ENCODE measurements at places on chromosomes 1 and 21.

DNA sequence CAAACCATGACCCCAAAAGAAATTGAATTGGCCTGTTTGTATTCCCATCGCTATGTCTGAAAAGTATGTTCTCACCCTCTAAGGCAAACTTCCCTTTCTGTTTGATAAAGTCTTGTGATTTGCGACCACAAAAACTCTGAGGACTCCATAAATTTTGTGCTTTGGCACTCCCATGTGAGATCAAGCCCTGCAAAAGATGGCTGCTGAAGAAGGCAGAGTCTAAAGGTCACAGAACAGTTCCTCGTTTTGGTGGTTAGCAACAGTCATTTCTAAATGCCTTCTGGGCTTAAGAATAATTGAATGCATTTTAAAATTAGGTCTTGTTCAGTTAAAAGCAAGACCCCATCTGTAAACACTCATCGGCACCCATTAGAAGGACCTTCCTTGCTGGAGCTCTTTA lies 441.6 kb downstream of the OMA1 start:
- no peak for DNase-seq

DNA sequence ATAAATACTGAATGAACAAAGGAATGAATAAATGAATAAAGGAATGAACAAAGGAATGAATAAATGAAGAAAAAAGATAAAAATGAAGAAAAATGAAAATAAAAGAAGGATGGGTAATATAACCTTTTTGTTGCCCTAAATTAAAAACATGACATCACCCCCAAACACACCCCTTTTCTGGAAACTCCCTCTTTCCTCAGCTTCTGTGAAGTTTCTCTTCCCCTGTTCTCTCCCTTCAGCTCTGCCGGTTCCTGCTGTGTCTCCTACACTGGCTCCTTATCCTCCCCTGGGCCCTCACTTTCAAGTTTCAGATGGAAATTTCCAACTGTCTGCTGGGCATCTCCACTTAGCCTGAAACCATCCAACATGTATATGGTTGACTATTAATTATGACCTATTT lies 37.9 kb downstream of the RAB3B start:
- DNase-seq: no peak

- no peak for DNase-seq
Measured at GRCh38 chr21:45074818-45075595, 627 bp downstream of the ADARB1 start.

DNA sequence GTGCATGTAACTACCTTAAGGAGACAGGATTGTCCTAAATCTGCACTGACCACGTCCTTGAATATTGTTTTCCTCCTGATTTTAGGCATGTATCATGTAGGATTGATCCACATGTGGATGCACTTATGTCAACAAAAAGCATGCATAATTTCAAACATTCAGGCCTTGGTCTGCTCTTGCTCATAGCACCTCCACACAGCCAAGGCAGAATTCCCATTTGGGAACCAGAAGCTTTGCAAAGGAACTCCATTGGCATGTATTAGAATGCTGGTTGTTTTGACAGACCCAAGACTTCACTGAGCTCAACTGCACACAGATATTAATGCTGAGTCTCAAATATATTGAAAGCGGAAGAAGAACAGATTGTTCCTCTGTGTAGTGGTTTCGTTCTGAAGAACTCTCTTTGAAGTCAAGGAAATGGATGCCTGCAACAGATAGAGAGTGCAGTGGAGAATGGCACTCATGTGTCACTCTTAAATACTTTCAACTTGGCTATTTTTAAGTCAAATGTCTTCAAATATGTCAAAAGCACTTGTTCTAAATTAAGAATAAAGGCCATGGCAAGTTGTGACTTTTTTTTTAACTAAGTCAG lies 387.6 kb downstream of the LTN1 start:
- peak; percentile 0 for DNase-seq

DNA sequence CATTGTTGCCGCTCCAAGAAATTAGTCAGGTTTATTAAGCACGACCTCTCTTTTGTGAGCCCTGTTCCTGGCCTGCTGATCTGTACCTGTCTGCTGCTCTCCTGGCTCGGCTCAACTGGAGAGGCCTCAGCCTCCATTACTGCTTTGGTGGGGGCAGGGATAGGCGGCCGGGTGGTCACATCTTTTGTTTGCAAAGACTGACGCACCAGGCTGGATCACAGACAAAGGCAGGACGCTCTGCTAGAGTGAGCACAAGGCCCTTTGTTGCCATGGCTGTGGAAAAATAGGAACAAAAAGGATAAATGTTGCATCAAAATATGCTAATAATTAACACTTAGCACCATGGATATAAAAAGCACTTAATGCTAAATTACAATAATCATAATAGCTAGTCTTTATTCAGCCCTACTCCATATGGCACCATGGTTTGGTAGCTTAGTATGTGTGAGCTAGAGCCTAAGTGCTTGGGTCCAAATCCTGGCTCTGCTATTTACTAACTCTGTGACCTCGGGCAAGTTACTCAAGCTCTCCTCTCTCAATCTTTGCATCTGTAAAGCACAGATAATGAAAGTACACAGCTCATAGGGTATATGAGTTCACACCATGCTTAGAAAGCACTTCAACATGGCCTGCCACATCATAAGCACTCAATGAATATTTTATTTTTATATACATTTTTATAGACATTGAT lies 28.9 kb upstream of the HPDL start:
- DNase-seq: no peak

DNA sequence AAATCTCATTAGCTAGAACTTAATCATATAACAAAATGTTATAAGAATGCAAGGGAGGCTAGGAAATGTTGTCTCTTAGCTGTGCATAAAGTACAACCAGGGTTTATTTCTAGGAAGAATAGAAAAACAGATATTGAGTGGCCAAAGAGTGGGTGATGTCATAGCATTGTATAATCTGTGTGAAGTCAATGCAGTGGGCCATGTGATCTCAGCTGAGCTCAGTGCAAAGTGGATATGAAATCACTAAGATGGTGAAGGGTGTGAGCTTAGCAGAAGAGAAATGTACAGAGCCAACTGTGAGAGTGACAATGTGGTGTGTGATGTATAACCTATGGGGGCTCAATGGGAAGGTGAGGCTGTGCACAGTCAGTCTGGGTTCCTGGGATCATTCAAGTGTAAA lies 29.7 kb upstream of the DUSP23 start:
- no peak for DNase-seq

GRCh38 chr1:52825868-52826267 lies 16.7 kb upstream of the ZYG11A start:
- DNase-seq: no peak

- DNase-seq: no peak
Measured at GRCh38 chr1:169109561-169110134, 3.2 kb downstream of the ATP1B1 start.

DNA sequence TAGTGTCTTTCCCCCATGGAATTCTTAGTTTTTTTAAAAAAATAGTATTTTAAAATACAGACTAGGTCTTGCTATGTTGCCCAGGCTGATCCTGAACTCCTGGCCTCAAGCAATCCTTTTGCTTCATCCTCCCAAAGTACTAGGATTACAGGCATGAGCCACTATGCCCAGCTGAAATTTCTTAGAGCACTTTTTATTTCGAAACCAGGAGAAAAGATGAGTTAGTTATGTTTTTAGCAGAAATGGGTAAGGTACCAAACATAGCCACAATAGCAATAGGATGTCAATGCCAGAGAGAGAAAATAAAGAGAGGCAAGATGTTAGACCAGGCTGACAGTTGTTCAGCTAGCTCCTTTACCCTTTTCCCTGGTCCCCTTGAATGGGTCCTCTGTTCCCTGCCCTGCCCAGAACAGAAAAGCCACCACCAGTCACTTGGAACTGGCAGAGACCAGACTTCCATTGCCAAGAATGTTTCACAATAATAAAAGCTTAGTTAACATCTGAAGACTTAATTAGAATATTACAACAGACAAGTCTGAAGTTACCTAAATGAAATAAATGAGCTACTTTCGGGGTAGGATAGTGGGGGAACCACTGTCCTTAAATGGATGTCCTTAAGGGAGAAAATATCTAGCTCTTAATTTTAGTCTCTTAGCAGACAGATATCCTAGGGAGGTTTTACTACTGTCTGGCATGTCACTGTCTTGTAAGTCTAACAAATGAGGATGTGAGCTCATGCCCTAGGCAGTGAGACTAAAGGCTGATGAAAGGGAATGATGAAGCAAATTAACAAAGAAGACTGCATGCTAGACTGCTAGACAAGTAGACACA lies 54.3 kb downstream of the ABL2 start:
- no peak for DNase-seq

DNA sequence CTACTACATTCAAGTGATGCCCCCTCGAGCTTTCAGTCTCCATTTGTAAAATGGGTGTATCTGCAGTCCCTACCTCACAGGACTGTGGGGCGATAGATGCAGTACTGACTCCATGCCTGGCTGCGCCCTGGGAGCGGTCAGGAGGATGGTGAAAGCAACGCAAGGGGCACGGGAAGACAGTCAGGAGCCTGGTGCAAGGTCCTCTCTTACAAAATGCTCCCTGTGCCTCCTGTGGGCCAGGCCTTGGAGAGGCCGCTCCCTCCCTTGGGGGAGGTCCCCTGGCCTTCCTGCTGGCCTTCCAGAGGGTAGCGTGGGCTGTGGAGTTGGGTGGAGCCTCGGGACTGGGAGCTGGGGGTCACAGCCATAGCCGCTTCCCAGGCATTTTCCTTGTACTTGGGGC lies 21.6 kb downstream of the FAM151A start:
- DNase-seq: no peak

DNA sequence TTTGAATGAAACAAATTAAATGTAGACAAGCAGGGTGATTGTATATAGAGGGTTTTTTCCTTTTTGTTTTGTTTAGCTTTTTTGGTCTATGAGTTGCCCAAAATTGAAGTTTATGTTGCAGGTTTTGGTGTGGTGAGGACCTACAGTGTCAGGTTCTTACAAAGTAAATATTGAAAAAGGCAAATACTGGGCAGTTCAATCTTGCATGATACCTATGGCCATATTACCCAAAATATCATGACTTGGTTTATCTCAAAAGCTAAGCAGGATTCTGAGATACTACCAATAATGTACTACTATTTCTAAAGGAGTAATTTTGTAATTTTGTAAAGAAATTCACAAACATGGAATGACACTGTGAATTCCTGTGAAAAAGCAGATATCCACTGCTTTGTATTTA lies 1.8 kb downstream of the DNAJB4 start:
- no peak for DNase-seq

DNA sequence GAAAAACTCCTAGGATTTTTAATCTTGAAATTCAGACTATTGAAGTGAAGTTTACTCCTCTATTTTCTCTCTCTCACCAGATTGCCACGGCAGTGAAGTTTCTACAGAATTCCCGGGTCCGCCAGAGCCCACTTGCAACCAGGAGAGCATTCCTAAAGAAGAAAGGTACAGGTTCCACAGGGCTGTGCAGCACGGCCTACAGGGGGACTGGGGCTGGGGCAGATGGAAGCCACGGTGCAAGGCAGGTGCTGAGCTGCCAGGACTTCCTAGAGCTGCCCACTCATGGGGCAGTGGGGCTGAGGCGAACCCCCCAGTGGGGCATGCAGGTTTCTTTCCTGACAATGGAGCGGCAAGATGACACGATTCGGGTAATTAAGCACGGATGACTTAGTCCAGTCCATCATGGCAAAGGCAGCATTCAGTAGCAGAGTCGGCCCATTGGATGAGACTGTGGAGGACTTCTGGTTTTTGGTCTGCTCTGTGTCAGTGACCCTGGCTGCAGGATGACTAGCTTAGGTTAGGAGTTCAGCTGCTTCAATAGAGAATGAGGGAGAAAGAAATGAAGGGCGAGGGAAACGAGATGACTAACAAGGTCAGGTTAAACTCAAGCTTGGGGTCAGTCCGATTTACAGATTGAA lies 61.5 kb downstream of the PEX14 start:
- DNase-seq: no peak

Measured in stimulated activated CD4-positive, alpha-beta T cell treated with anti-CD3 and anti-CD28 coated beads, Interleukin-1b, Interleukin-23, amount 100 ng/mL, for 4 hours (primary cell).